ACHN (cell line): ENCODE measurements at places on chromosomes 12 and 14.

GRCh38 chr12:82959821-82960220 lies 273.1 kb downstream of the TMTC2 start:
- no peak for DNase-seq

GRCh38 chr12:25975179-25975578 lies 16.7 kb downstream of the RASSF8 start:
- no peak for DNase-seq

- DNase-seq: no peak
Observed at GRCh38 chr12:6313326-6313940, 3.0 kb downstream of the PLEKHG6 start.

DNA sequence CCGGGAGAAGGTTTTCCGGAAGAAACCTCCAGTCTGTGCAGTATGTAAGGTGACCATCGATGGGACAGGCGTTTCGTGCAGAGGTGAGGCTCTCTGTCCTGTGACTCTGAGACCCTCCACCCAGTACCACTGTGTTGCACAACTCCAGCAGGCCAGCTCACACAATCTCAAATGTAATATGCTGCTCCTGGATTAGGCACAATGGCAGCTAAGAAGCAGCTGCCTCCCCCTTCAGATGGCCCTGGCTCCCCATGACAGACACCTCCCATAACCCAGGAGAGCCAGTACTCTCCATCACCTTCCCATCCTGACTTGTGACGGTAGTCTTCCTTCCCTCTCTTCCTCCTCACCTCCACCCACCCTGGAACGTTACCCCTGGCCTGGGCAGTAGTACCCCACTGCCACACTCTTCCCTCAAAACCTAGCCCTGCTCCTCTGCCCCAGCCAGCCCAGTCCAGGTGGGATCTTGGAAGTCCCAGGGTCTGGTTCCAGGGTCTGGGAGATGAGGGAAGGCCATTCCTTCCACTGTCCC lies 2.1 kb downstream of the TNS2 start:
- no peak for DNase-seq

GRCh38 chr14:75461303-75461702 lies 33.5 kb downstream of the JDP2 start:
- no peak for DNase-seq
